ENCODE measurements at places on chromosomes 13 and 19.

DNA sequence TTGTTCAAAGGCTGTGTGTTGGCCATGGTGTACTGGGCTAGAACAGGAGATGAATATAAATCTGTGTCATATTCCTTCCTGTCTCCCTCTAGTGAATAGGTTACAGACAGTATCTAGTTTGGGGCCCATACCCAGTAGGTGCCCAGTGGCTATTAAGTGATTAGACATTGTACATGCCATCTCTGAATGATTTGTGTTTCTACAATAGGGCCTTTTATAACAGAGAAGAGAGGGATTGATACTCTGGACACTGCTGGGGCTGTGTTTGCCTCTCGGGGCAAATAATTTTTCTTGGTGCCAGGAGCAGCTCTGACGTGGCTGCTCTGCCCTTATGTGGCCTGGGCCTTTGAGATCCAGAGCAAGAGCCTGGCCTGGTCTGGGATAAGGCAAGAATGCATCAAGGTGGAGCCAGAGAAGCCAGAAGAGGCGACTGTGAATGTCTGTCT is 403.1 kb downstream of the SPRY2 start:
- no peak for DNase-seq

- DNase-seq, result no peak
These were observed 86.4 kb downstream of the EFNB2 start for GRCh38 chr13:106449096-106449495.

DNA sequence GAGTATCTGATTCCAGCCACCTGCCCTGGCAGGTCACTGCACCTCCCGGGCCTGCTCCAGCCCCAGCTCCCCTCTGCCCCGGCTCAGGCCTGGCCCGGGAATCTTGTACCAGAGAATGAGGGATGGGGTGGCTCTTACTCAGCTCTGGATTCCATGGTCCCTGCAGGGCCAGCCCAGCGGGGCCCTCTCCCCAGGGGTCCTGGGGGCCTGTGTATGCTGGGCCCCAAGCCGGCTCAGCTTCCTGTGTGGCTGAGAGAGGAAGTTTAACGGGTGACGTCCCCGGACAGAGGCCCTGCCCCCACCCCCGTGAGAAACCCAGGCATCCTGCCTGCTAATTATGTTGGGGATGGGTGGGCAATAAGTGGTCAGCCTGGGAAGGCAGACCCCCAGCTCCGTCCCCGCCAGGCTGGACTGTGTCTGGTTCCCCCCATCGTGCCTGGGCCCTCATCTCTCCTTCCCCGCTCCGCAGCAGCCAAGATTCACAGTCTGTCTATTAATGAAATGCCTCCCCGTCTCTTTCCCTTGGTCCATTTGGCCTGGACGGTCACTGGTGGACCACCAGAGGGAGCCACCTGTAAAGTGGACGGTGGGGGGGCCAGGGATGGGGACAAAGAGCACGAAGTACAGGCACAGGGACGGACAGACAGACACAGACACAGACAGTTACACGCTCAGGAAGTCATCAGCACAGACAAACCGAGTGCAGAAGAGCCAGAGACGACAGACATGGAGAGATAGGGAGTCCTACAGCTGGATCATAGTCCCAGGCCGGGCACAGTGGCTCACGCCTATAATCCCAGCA is at the start of gene DENND1C:
DENND1C (minus strand) TSS at position 247 of the 802 bp plus-strand sequence; CDS start at position 155, 92 bp downstream.
- no peak for DNase-seq

DNA sequence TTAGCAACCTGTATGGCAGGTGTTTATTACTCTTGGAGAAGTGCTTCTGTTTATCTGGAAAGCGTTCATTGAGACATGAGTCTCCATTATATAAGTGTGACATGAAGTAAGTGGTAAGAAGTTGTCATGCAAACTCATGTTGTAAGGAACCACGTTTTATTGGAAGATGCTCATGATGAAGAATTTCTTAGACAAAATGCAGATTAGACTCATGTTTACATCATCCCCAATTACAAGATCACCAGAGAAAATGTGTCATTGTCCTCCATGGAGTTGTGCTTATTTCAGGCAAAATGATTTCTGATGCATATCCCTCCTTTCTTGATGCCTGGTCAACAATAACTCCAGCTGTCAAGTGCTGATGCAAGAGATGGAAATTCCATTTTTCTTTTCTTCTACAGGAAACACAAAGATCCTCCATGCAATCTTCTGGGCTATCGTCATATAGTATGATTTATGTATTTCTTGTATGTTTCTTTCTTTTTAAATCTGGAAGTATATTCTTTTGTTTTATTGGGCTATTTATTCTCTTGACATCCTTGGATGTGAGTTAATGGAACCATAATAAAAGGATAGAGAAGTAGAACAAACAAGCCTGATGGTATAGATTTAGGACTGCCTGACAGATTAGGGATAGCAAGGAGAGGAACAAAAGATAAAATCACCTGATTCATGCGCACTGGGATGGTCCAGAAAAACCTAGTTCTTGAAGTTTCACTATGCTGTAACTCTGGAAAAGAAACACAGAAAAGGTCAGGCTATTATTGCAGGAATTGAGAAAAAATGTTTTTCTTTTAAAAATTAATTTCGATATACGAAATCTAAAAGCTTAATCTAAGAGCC is 50.7 kb upstream of the DIAPH3 start:
- no peak for DNase-seq

DNA sequence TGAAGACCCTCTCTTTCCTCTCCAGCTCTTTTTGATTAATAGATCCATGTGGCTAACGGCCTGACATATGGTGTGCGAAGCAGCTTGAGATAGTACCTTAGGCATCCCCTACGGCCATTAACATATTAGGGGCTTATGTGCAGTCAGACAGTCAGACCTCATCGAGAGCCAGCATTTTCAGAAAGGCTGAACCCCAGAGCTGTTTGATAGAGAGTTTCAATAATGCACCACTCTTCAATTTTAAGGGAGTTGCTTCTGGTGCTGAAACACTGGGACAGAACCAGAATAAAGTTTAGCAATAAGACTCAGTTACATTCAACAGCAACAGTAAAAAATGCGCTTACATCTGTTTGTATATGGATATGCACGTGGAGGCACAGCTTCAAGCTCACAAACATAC is 10.8 kb downstream of the POU4F1 start:
- no peak for DNase-seq

DNA sequence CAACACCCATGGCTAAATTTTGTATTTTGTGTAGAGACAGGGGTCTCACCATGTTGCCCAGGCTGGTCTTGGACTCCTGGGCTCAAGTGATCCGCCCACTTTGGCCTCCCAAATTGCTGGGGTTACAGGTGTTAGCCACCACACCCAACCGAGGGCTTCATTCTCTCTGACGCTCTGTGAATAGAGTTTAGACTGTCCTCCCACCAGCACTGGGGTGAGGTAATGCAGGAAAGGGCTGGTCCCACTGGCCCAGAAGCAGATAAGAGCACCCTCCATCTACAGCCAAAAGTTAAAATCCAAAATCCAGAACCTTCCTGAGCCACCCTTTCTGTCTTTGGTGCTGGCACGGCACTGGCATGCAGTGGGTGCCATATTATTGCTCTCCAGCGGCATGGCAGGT is 31.8 kb upstream of the HOMER3 start:
- DNase-seq, result no peak

DNA sequence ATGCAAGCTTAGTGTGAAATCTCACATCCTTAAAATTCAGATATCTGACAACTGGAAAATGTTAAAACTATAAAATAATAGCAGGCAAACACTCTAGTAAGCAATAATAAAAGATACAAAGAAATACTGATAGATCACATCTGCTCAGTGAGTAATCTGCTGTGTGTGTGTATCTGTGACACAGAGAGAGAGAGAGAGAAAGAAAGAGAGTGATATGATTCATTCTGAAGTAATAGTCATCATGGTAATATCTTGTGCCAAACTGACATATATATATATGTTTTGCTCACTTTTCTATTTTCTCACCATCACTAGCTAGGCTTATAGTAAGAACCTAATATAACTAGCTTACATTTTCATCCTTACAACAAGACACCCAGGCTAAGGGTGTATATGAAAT is 288.0 kb upstream of the SLITRK6 start:
- no peak for DNase-seq

GRCh38 chr19:17985037-17985818 is 18.3 kb downstream of the KCNN1 start:
- DNase-seq, result no peak

Data from retinal pigment epithelial cell (primary cell).